ENCODE measurements at places on chromosomes 4 and X. TPM values are rescaled to one million over a fixed set of nuclear protein-coding genes. Genes with fewer than 3 reads are reported as not detected.

ADH7 gene
- total RNA-seq: not detected

ERAS gene
- total RNA-seq: 0.31 TPM

FAM47E gene
- total RNA-seq: not detected

PDE5A gene
- 0.66 TPM for total RNA-seq

GRIA3 gene
- total RNA-seq: not detected

STOX2 gene
- total RNA-seq: not detected

FAAH2 gene
- 14.2 TPM for total RNA-seq

TSPAN6 gene
- total RNA-seq: 0.73 TPM

GIMD1 gene
- not detected for total RNA-seq

SMIM10L2A gene
- 0.54 TPM for total RNA-seq

GLRB gene
- not detected for total RNA-seq

DNA sequence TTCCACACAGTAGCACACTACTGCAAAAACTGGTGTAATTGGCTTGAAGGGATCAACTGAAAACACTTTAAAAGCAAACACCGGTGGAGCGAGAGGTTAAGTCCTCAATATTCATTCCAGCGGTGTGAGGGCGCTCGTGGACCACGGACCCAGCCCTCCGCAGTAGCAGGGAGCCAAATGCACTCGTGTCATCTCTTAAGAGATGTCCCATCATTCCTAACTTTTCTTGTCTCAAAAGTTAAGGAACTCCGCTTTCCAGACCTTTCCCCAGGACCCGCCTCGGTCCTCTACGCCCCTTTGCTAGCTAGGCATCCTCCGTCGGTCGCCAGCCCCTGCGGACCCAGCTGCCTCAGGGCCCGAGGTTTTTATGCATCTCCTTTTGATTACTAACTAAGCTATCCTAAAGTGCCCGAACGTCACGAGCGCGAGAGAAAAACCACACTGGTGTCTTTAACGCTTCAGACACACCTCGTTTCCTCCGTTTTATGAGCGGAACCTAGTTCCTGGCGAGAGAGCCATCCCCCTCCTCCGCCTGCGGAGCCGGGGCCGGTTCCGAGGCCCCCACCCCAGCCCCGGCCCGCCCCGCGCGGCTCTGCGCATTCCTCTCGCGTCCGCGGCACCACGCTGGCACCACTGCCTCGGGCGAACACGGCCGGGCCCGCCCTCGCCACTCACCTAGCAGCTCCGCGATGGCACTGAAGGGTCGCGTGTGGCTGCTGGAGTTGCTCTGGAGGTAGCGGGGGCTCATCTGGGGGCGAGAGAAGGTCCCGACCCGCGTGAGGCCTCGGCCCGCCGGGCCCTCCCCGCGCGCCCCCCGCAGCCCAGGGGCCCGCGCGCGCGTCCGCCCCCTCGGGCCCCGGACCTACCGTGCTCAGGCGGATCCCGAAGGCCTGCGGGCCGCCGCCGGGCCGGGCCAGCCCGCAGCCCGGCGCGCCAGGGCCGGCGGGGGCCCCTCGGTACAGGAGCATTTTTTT is 723 bp downstream of the MORC4 start:
- peak; percentile 54 for DNase-seq

DNA sequence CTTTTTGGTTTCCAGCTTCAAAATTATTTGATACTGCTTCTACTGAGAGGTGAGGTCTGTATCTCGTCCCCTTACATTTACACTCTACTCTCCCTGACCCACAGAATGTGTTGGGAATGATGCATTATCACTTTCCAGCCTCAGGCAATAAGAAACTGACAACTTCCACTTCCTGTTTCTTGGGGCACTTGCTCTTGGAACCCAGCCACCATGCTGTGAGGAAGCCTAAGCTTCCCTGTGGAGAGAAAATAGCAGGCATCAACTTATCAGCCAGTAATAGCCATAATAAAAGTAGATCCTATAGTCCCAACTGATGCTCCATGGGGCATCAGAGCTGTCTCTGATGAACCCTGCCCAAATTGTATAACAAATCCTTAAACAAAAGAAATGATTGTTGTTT is 32.6 kb downstream of the RELL1 start:
- DNase-seq: no peak

- no peak for DNase-seq
These were observed 226.7 kb upstream of the PRKX start for GRCh38 chrX:3940000-3940610.

DNA sequence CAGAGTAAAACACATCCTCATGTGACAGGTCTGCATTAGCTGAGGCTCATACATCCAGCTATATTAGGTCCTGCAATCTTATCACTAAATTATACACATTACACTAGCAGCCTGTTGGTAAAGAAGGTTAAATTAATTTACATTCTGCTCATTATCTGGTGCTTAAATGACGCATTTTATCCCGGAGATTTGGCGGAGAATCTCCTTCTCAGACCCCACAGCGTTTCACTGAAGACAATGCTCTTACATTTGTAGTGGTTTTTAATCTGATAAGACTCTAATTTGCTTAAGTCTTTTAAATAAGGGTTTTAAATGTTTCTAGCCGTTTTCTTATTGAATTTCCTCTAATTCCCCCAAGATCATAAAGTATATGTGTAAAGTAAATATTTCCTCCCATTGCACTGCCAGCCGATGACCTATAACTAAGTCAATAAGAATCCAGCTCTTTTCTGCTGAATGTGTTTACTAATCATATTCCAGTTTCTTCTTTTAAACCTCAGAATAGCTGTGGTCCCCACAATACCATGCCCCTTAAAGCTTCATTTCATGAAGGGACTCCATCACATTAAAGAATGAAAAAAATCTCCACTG is 2.1 kb upstream of the PITX2 start:
- no peak for DNase-seq

GRCh38 chr4:98203332-98204235 is 57.6 kb upstream of the RAP1GDS1 start:
- no peak for DNase-seq

DNA sequence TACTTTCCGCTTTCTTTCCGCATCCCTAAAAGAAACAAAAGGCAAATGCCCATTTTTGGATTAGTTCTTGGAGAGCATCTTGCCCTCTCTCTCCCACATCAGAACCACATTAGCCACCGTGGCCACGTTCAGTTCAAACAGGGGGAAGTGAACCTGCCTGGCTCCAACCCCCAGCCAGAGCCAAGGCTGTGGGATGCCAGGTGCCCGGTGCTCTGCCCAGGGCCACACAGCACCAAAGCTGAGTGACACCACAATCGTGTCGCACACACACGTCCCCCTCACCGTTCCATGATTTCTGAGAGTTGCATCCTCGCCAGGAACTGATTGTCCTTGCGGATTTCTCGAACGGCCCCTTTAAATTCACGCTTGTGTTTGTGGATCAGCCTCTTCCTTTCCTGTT is 24.3 kb downstream of the NOP14 start:
- no peak for DNase-seq

GRCh38 chr4:80387390-80388283 is 52.1 kb downstream of the CFAP299 start:
- no peak for DNase-seq

DNA sequence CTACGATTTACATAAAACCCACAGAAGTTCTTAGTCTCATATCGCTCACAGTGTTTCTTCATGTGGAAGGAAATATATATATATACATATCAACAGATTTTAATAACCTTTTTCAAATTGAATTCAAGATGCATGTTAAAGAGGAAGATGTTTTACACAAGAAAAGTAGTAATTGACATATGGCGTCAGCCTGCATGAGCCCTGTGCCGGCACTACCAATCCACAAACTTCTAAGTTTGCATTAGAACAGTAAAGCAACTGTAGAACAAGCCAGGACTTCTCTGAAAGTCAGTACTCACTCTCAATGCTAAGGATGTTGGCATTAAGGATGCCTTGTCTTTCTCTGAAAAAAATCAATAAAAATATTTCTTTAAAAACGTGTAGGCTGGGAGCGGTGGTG is 441.3 kb upstream of the SMIM31 start:
- DNase-seq: no peak

- DNase-seq: no peak
These were observed 544.5 kb downstream of the PPP4R3C start for GRCh38 chrX:26918631-26919030.

DNA sequence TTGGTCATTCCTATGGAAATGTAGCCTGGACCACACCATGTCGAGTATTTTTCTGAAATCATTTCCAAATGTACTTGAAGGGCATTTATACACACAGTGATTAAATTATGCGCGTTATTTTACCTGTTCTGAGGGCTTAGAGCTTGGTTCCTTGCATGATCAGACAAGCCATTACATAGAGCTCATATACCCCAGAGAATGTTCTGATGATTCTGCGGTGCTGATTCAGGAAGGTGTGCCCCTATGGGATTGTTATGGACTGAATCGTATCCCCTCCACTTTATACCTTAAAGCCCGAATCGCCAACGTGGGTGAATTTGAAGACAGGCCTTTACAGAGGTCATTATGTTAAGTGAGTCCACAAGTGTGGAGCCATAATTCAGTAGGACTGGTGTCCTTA is 848.9 kb downstream of the TRIML1 start:
- DNase-seq: no peak

GRCh38 chrX:65999563-66000148 is 40.2 kb downstream of the VSIG4 start:
- DNase-seq: no peak

- no peak for DNase-seq
These were observed 59.6 kb downstream of the ADGRA3 start for GRCh38 chr4:22456291-22456690.

DNA sequence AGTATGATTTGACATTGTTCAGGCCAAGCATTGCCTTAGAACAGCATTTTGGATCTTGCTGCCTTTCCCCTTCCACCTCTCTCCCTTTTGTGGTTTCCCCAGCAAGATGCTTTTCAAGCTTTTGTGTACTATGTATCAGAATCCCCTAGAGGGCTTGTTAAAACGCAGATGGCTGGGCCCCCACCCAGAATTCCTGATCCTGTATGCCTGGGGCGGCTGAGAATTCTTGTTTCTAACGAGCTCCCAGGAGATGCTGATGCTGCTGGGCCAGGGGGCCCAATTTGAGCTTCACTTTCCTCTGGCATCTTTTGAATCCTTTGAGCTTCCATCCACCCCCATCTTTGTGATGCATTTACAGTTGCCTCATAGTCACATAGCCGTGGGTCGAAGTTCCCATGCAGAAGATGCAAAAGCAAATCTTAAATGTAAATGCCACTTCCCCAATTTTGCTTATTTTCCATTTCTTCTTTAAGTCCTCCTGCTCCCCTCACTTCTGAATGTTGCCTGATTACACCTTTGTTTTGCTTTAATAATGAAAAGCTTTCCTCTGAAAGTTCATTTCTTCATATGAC is 18.5 kb downstream of the HCCS start:
- DNase-seq: no peak

DNA sequence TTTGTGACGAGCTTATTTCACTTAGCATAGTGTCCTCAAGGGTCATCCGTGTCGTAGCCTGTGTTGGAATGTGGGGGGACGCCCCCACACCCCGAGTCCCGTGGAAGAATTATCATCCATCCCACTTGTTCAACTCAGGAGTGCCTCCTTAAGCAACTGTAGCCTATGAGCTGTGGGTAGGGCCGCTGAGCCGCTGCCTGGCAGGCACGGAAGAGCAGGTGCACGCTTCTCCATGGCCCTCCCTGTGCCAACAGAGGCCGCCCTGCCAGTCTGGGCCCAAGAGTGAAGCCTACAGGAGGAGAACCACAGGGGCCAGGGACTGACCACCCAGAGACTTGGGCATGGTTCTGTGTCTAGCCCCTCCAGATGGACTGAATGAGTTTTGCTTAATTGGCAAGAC is 2.3 kb upstream of the RGS12 start:
- no peak for DNase-seq

DNA sequence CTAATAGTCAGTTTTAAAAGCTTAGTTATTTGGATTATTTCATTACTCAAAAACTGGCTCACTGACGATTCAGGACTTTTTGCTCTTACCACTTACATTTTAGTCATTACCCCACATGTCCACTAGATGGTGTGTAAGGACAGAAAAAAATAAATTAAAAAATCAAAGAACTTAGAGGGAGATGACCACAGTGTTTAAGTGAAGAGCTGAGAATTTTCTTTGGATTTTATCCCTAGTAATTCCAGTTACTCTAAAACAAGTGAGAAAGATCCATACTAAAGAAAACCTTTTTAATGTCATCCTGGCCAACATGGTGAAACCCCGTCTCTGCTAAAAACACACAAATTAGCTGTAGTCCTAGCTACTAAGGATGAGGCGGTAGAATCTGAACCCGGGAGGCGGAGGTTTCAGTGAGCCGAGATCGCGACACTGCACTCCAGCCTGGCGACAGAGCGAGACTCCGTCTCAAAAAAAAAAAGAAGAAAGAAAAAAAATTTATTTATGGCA is 26.4 kb upstream of the TMPRSS11B start:
- DNase-seq: no peak

DNA sequence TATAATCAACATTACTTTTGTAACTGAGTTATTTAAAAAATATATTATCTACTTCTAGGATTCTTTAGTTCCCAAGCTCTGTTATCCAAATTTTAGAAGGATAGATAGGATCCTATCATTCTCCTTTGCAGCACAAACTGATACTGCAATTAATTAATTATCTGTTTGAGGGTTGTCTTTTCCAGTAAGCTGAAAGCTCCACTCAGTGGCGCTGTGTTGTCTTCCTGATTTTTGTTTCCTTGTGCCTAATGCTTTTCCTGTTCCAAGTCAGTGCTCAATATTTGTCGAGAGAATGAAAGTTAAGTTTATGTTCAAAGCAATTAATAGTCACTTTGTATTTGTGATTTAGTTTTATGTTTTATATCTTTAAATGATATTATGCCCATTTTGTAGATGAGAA is 107.4 kb upstream of the ANK2 start:
- no peak for DNase-seq

GRCh38 chr4:16240300-16240699 is 14.0 kb upstream of the TAPT1 start:
- no peak for DNase-seq

DNA sequence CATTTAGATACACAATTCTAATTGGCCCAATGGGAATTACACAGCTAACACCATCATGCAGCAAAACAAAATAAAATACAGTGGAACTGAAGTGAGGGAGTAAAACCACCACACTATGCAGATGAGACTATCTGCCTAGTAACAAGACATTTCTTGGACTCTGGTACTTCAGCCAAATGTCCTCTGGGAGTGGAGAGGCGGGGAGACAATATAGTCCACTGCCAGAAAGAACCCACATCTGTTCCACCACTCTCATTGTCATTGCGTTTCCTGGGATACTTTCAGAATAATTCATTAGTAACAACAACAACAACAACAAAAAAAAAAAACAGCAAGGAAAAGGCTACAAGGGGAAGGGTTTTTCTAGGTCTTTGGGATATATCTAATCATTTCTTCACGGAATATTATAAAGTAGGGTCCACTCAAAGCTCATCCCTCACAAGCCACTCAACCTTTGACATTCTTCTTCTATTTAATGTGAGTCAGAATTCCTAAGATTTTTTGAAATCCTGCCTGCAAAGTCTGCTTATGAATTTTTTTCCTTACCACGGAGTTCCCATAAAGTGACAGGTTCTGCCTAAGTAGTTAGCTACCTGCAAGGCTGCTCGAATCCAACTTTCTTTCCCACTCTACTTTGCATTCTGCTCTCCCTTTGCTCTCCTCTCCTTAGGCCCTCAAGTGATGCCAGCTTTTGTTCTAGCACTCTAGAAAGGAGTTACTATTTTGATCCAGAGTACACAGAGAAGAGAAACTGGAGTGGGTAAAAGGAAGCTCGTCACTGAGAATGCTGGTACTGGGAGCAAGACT is 254.6 kb downstream of the CHIC1 start:
- DNase-seq: no peak

- DNase-seq: no peak
These were observed 58.6 kb downstream of the FUNDC1 start for GRCh38 chrX:44483965-44484606.

- no peak for DNase-seq
These were observed 16.3 kb downstream of the CD38 start for GRCh38 chr4:15794426-15794825.

GRCh38 chrX:40094900-40095582 is 2.7 kb downstream of the BCOR start:
- DNase-seq: no peak

Data from activated naive CD4-positive, alpha-beta T cell treated with anti-CD3 and anti-CD28 coated beads, Interleukin-2, amount 50 U/mL, for 72 hours (primary cell).